Cerebellar nuclear complex (tissue), 1 donor: ENCODE measurements at places on chromosomes 11 and 22.
A peak's percentile ranks its signal among the peaks of the same experiment; 100 is the strongest.

DNA sequence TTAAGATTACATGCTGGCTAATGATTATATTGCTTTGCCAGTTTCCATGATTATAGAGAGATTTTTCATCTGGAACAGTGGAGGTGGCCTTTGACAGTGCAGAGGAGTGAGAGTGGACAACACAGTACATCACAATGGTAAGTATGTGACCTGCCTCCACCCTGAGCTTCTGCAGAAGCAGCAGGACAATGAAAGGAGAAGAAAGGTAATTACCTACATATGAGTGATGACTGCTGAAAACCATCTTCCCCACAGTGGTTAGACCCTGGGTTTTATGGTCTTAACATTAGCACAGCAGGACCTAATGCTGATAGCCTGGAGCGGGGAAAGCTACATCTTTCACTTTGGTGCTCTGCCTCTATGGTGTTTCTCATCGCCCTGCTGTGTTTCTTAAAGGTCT lies 454.7 kb upstream of the DDI1 start:
- DNase-seq = no peak

DNA sequence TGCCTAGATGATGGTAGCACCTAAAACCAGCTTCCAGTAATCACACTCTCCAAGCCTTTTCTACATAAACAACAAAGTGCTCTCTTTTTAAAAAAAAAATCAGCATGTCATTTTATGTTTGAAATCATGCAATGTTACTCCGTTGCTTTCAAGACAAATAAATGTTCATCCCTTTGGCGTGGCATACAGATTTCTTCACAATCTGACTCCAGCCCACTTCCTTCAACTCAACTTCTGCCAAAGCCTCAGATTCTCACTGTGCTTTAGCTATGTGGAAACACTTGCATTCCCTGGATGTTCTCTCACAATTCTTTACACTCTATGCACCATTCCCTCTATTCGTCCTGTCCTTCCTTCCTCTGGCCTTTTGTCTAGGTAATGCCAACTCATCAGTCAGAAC lies 206.3 kb upstream of the BLID start:
- DNase-seq = no peak

GRCh38 chr11:18383388-18384156 lies 10.8 kb upstream of the LDHA start:
- peak; percentile 52 for DNase-seq

GRCh38 chr11:72001834-72002591 lies 3.3 kb downstream of the IL18BP start:
- no peak for DNase-seq

- no peak for DNase-seq
These were observed 55.8 kb upstream of the THY1 start for GRCh38 chr11:119478711-119479285.

- DNase-seq = no peak
These were observed 63.0 kb upstream of the SLC6A5 start for GRCh38 chr11:20536365-20536764.

DNA sequence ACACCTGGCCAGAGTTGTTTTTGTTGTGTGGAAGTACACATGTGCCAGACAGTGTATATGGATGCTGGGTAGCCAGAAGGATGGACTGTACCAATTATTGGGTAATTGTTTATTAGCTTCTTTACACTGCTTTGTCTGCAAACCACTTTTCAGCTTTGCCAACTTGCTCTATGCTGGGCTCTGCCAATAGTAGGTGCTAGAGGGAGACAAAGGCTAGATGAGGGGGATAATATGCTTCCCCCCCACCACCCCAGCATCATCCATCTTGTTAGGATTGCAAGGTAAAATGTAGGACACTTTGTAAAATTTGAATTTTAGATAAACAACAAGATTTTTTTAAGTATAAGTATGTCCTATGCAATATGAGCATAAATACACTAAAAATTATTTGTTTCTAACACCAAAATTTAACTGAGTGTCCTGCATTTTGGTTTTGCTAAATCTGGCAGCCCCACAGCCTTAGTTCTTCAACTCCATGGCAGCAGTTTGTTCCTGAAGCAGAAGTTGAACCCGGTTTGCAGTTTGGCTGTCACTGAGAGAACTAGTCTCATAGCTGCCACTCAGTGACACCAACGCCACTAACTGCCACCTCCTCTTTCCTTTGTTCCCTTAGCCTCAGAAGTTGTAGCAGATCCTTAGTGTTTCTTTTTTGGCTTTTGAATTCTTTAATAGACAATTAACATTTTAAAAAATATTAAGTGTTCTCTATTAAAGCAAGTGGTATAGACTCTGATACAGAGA lies 78.8 kb downstream of the CCDC81 start:
- DNase-seq = no peak

DNA sequence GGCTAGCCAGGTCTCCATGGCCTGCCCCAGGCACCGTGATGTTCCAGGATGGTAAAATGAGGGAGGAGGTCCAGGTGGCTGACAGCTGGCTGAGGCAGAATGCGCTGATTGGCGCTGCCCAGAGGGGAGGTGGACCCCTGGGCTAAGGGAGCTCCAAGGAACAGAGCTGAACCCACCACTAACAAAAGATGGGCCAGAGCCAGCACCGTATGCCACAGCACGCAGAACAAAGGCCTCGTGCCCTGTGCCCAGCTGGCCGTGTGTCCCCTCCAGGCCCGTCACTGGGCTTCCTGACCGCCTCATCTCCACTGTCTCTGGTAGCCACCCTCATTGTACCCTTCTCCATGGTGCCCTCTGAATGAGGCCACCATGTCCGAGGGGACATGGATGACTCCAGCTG lies 19.6 kb upstream of the PRODH start:
- DNase-seq = no peak

DNA sequence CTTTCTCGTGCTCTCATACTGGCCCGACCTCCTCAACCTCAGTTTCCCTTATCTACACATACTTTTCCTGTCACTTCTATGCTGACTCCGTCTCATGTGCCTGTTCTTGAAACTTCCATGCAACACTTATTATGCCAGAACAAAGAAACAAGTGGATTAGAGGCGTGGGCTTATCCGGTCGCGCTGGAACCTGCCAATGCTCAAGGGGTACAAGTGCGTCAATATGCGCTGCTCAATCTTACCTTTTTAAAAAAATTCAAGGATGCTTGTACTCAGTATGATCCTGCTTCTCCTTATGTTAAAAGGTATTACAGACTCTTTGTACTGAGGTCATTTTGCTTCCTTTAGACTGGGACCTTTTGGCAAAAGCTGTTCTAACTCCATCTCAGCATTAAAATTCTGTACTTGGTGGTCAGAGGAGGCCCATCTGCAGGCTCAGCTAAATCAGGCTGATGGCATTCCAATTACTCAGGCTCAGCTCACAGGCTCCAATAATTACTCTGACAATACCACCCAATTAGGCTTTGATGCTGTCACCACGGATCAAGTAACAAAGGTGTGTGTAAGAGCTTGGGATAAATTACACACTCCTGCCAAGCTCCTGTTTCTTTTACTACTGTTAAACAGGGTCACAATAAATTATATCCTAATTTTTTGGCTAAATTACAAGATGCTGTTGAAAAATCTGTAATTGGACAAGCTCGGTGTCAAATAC lies 26.3 kb upstream of the ALDH3B2 start:
- DNase-seq = no peak

GRCh38 chr11:69367211-69367964 lies 73.4 kb downstream of the MYEOV start:
- DNase-seq = no peak

GRCh38 chr11:69594481-69594880 lies 46.5 kb upstream of the CCND1 start:
- DNase-seq = no peak

DNA sequence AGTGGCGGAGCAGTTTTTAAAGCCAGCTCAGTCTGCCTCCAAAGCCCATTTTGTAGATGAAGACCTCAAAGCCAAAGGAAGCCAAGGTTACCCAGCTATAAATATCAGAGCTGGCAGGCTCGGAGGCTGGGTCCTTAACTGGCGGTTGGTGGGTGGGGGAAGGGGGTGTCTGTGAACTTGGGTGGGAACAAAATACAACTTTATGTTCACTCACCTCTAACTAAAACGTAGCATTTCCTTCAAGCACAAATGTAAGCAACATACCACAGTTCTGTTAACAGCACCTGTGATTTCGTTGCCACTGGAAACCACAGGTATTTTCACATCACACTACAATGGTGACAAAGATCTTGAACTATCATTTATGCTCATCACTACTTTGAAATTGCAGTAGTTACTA lies 99.7 kb upstream of the SYT13 start:
- DNase-seq = no peak

- DNase-seq = no peak
These were observed 225.6 kb downstream of the BLID start for GRCh38 chr11:121890377-121890776.

DNA sequence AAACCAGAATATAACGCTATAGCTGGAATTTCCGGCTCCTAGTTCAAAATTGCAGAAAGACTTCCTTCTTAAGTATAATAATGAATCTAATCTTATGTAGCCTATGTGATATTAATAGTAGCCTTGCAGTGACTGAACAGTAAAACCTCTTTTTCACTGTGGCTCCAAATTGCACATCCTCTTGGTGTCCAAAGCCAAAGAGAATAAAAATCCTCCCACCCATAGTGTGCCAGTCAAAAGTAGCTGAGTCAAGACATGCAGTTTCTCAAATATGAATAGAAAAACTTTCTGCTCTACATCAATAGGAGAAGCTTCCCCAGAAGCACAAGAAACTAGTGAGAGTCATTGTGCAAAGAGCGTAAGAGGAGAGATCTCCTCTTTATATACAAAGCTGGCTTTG lies 76.0 kb upstream of the PICALM start:
- DNase-seq = no peak

GRCh38 chr11:68331338-68331947 lies 19.1 kb downstream of the LRP5 start:
- no peak for DNase-seq

DNA sequence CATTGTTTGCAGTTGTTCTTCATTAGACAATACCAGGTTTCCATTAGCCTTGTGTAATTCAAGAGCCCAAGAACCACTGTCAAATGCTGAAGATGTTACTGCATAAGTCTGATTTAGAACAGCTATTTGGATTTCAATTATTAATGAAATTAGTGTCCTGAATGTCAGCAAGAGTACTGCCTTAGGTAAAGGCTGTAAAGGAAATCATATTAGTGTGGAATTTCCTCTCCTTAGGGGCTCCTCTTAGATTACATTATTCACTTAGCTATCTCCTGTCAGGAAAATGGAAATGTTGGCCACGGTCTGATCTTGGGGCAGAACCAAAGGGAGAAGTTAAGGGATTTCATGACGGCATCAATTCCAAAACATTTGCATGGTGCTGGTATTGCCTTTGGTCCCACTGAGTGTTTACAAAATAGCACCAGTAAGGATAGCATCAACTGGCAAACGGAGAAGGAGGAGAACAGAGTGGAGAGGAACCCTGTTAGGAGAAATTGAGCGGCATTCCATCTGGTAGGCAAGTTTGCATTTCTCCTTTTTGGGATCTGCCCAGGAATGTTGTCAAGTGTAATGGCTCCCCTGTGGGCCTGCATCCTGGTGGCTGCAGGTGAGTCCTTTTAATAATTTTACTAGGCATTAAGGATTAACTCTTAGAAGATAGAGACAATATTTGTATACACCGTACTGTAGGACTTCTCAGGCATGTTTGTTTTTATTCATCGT lies at the start of gene HTR3B:
Gene HTR3B, plus strand, starts transcription at position 418 of the 723 bp plus-strand sequence. Its CDS starts 138 bp downstream, at position 556.
- peak; percentile 1 for DNase-seq

GRCh38 chr11:133418218-133418617 lies 114.1 kb downstream of the OPCML start:
- no peak for DNase-seq

DNA sequence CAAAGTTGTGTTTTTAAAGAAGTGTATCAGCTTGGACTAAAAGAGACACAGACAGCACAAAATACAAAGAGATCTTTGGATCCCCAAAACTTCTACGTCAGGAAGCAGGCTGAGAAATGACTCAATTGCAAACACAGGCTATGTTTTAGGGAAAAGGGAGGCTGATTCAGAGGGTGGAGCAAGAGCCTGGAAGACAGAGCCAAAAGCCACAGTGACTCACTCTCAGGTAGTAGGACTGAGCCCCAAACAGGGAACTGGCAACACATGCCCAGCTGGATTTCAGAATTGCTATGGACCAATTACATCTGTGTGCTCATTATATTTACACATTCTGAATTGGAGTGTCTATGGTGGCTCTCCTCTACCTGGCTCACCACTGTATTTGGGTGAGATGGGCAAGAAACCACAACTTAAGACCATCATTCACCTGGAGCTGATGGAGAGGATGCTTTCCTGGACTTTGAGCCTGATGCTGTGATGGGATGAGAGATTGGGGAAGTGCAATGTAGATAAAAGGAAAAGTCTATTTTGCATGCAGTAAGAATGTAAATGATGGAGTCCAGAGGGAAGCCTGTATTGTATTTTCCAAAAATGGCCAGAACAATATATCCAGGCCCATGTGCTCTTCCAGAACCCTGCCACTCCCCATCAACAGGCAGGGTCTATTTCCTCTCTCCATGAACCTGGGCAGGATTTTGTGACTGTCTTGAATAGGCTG lies 20.8 kb upstream of the LINC01488 start:
- DNase-seq = no peak
